ENCODE measurements at places on chromosomes 2 and 18.

DNA sequence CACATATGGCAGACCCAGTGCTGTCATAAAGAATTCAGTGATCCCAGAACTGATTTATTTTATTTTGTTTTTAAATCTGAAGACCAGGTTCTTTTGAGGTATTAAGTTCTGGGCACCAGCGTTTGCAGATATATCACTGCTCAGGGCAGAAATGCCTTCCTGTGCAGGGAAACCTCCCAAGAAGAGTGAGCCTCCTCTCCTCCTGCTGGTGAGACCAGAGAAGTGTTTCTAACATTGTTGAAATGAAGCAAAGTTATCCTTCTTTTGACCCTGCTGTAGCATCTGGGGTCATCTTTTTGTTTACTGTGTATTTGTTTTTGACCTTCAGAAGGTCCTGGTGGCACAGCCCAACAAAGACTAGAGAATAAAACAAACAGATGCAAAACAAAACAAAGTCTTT is 94.0 kb downstream of the AQP4 start:
- H3K4me3 ChIP-seq = no peak overlapping the region
- H3K4me1 ChIP-seq = no peaks in the 10 kb centered on the region
- no peaks in the 10 kb centered on the region for H3K36me3 ChIP-seq
- no peak for DNase-seq

- no peak overlapping the region for H3K4me3 ChIP-seq
- H3K4me1 ChIP-seq = no peaks in the 10 kb centered on the region
- no peaks in the 10 kb centered on the region for H3K36me3 ChIP-seq
- DNase-seq = no peak
These were observed 482.2 kb downstream of the SPAG16 start for GRCh38 chr2:213766465-213766901.

DNA sequence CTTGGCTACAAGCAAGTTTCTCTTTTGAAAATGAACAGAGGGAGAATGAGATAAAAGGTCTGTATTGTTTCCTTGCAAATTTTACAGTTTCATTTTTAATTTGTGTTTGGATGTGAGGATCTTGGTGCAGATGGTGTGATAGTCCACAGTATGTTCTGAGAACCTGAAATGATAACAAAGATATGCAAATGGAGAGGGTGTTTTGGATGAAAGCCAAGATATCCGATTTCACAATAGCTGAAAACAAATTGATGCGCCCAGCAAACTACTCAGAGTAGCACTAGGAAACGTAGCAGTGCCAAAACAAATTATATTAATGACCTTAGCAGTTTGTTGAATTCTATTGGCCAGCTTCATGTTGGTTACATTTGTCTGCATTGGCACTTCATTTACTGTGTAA is 683.5 kb downstream of the TMEM182 start:
- DNase-seq = no peak
- H3K36me3 ChIP-seq = no peaks in the 10 kb centered on the region
- no peaks in the 10 kb centered on the region for H3K4me1 ChIP-seq
- no peaks in the 10 kb centered on the region for H3K27me3 ChIP-seq
- no peak overlapping the region for H3K27ac ChIP-seq

DNA sequence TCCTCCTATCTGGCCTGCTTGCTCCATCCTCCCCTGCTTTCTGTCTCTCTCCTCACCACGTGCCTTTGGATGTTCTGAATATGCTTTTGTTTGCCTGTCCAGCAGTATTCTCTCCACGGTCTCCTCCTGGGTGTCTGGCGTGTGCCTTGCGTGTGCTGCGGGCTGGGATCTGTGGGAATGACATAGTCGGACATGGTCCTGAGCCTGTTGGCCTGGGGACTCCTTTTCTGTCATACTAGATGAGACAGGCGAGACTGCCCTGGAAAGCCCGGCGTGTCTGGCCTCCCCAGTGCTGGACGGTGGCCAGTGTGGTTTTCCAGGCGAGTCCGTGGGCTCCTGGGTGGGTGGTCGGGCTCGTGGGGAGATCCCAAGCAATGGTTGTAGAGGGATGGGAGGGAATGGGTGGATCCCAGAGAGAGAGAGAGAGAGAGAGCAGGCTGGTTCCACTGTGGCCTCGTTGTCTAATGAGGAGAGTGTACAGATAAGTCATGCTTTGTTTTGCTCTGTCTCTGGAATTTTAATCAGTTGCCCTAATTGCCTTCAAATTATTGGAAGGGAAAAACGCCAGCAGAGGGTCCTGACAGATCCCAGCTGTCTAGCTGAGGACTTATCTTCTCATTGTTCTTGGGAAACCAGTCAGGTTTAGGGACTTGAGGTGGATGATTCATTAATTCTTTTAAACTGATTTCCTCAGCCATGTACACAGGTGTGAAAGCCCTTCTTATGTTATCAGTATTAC is 58.3 kb downstream of the HPCAL1 start:
- peaks cover 2% of the 10 kb centered on the region for H3K4me1 ChIP-seq
- no peaks in the 10 kb centered on the region for H3K36me3 ChIP-seq
- H3K4me3 ChIP-seq = no peak overlapping the region
- no peaks in the 10 kb centered on the region for H3K27me3 ChIP-seq

GRCh38 chr2:21195326-21195725 is 71.6 kb downstream of the TDRD15 start:
- DNase-seq = no peak
- no peak overlapping the region for H3K4me3 ChIP-seq
- no peak overlapping the region for H3K27ac ChIP-seq
- no peaks in the 10 kb centered on the region for H3K36me3 ChIP-seq

DNA sequence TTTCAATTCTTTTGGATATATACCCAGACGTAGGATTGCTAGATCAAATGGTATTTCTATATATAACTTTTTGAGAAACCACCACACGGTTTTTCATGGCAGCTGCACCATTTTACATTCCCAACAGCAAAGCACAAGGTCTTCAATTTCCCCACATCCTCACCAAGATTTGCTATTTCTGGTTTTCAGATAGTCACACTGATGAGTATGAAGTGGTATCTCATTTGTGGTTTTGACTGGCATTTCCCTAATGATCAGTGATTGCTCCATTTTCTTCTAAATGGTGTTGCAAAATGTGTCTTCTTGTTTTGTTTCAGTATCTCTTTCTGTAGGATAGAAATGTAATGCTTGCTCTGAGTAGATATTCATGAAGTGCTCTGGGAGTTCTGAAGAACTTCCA is 52.0 kb downstream of the ANKRD44 start:
- no peak for DNase-seq
- no peak overlapping the region for H3K27ac ChIP-seq
- H3K36me3 ChIP-seq = no peaks in the 10 kb centered on the region
- H3K27me3 ChIP-seq = no peaks in the 10 kb centered on the region
- H3K4me3 ChIP-seq = no peak overlapping the region

DNA sequence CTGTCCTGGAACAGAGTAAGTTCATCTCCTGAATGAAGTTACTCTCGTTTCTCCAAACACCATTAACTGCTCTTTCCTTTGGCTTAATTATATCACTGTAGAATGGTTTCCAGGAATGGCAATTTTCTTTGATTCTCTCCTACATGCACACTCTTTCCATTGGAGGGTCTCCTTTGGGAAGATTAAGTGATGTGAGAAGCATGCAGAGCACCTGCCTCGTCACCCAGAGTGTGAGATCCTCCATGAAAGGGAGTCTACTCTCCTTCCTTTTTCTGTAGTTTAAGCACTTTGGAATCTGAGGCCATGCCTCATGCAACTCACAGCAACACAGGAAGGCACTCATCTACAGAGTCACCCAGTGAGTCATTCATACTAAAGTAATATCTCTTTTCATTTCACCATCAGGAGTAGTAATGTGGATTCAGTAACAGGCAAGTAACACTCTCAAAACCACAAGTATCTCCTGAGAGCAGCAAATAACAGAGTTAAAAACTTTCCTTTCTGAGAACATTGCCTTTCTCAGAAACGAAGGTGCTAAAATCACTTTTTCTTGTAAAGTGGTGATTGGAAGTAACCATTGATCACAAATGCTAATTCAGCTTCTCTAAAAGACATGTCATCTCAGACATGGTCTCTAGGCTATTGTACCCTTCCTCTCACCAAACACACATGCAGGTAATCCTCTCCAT is 52.8 kb upstream of the IL1RL1 start:
- H3K4me1 ChIP-seq = no peaks in the 10 kb centered on the region
- no peak for DNase-seq
- peaks cover 6% of the 10 kb centered on the region for H3K27me3 ChIP-seq
- no peak overlapping the region for H3K27ac ChIP-seq
- H3K36me3 ChIP-seq = no peaks in the 10 kb centered on the region
- no peak overlapping the region for H3K4me3 ChIP-seq

- H3K27ac ChIP-seq = no peak overlapping the region
- H3K36me3 ChIP-seq = no peaks in the 10 kb centered on the region
- H3K4me3 ChIP-seq = no peak overlapping the region
- peaks cover 8% of the 10 kb centered on the region for H3K4me1 ChIP-seq
- no peaks in the 10 kb centered on the region for H3K27me3 ChIP-seq
These were observed 69.3 kb downstream of the ALPK2 start for GRCh38 chr18:58559427-58560186.

- no peaks in the 10 kb centered on the region for H3K36me3 ChIP-seq
- no peak for DNase-seq
- no peak overlapping the region for H3K4me3 ChIP-seq
- H3K27me3 ChIP-seq = no peaks in the 10 kb centered on the region
- peaks cover 11% of the 10 kb centered on the region for H3K4me1 ChIP-seq
These were observed 5.1 kb upstream of the SMAD7 start for GRCh38 chr18:48955830-48956261.

GRCh38 chr2:32495139-32495538 is 132.7 kb upstream of the TTC27 start:
- H3K36me3 ChIP-seq = peaks cover 5% of the 10 kb centered on the region
- no peaks in the 10 kb centered on the region for H3K27me3 ChIP-seq
- DNase-seq = no peak

- DNase-seq = peak; percentile 52
- peak overlapping the region; percentile 80 for H3K27ac ChIP-seq
- no peak overlapping the region for H3K4me3 ChIP-seq
- no peaks in the 10 kb centered on the region for H3K36me3 ChIP-seq
- H3K4me1 ChIP-seq = peaks cover 10% of the 10 kb centered on the region
These were observed 172.0 kb upstream of the SPOPL start for GRCh38 chr2:138329591-138329990.

DNA sequence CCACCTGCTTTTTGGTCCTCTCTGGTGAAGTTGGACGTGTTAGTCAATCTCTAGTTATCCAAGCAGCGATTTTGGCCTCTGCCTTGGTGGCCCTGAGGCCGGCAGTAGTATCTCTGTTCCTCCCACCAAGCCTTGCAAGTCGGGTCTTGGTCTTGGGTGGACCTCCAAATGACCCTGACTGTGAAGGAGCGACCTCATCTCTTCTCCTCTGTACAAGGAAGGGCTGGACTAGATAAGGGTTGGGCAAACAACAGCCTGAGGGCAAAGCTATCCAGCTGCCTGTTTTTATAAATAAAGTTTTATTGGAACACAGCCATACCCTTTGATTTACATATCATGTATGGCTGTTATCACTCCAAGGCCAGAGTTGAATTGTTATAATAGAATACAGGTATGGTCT is 74.6 kb upstream of the FOSL2 start:
- no peaks in the 10 kb centered on the region for H3K27me3 ChIP-seq
- no peaks in the 10 kb centered on the region for H3K36me3 ChIP-seq
- DNase-seq = no peak
- H3K4me1 ChIP-seq = peaks cover 12% of the 10 kb centered on the region
- H3K4me3 ChIP-seq = no peak overlapping the region
- no peak overlapping the region for H3K27ac ChIP-seq

GRCh38 chr2:20219763-20220380 is 5.1 kb downstream of the SDC1 start:
- no peak overlapping the region for H3K4me3 ChIP-seq
- no peak overlapping the region for H3K27ac ChIP-seq
- peaks cover 64% of the 10 kb centered on the region for H3K36me3 ChIP-seq
- DNase-seq = no peak
- H3K27me3 ChIP-seq = no peaks in the 10 kb centered on the region

- DNase-seq = no peak
- H3K27ac ChIP-seq = no peak overlapping the region
- no peaks in the 10 kb centered on the region for H3K4me1 ChIP-seq
- H3K36me3 ChIP-seq = no peaks in the 10 kb centered on the region
- H3K4me3 ChIP-seq = no peak overlapping the region
- no peaks in the 10 kb centered on the region for H3K27me3 ChIP-seq
These were observed 1834.7 kb upstream of the PIK3C3 start for GRCh38 chr18:40120356-40120755.

- no peaks in the 10 kb centered on the region for H3K36me3 ChIP-seq
- H3K27ac ChIP-seq = no peak overlapping the region
- no peak overlapping the region for H3K4me3 ChIP-seq
- DNase-seq = no peak
- H3K4me1 ChIP-seq = no peaks in the 10 kb centered on the region
- no peaks in the 10 kb centered on the region for H3K27me3 ChIP-seq
These were observed 45.9 kb upstream of the ASAP2 start for GRCh38 chr2:9160732-9161131.

DNA sequence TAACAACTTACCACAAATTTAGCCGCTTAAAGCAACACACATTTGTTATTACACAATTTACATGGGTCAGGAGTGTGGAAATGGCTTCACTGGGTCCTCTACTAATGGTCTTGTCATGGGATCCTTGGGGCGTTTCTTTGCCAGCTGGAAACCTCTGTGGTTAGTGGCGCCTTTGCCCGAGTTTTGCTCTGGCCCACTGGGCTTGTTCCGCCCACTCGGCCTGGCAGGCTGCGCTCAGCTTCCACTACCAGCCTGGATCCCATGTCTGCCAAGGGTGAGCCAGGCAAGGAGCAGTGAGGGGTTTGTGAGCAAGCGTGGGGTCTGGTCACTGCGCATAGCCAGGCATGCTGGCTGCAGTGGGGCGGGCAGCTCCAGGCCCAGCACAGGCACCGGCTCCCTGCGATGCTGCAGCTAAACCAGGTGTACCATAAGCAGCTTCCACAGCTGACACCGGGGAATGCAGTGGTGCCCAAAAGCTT is 16.2 kb upstream of the MBD2 start:
- no peak for DNase-seq
- no peak overlapping the region for H3K27ac ChIP-seq
- H3K36me3 ChIP-seq = no peaks in the 10 kb centered on the region
- H3K4me1 ChIP-seq = no peaks in the 10 kb centered on the region
- H3K4me3 ChIP-seq = no peak overlapping the region
- H3K27me3 ChIP-seq = no peaks in the 10 kb centered on the region

DNA sequence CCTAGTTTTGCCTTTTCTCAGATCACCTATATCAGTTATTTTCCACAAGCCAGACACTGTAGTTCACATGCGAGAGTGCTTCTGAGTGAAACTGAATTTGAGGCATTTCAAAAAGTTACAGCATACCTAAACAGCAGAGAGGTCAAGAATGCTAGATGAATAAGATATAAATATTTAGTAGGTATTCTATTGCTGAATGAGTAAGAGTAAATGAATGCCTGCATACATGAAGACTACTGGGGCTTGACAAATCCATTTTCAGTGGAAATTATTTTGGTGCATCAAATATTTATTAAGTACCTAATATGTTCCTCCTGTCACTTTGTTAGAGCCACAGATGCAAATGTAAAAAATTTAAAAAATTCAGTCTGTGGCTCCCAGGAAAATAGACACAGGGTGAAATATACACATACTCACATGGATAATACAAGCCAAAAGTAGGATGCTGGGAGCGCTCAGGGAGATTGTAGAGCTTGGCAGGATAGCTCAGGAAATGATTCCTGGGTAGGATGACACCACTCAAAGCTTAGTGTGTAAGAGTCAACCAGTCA is 27.6 kb upstream of the CDC42EP3 start:
- H3K4me3 ChIP-seq = no peak overlapping the region
- H3K27me3 ChIP-seq = no peaks in the 10 kb centered on the region
- no peaks in the 10 kb centered on the region for H3K4me1 ChIP-seq
- no peak overlapping the region for H3K27ac ChIP-seq

- H3K4me3 ChIP-seq = no peak overlapping the region
- no peaks in the 10 kb centered on the region for H3K4me1 ChIP-seq
- DNase-seq = no peak
- no peaks in the 10 kb centered on the region for H3K36me3 ChIP-seq
- no peak overlapping the region for H3K27ac ChIP-seq
These were observed 23.5 kb downstream of the HDLBP start for GRCh38 chr2:241291977-241292376.
